Progenitor cell of endocrine pancreas (in vitro differentiated cells): ENCODE measurements at places on chromosomes 12 and 14.

- DNase-seq = no peak
Observed at GRCh38 chr12:4997939-4998338, 45.7 kb upstream of the KCNA5 start.

- DNase-seq = no peak
Observed at GRCh38 chr12:39803151-39803550, 183.5 kb upstream of the ABCD2 start.

DNA sequence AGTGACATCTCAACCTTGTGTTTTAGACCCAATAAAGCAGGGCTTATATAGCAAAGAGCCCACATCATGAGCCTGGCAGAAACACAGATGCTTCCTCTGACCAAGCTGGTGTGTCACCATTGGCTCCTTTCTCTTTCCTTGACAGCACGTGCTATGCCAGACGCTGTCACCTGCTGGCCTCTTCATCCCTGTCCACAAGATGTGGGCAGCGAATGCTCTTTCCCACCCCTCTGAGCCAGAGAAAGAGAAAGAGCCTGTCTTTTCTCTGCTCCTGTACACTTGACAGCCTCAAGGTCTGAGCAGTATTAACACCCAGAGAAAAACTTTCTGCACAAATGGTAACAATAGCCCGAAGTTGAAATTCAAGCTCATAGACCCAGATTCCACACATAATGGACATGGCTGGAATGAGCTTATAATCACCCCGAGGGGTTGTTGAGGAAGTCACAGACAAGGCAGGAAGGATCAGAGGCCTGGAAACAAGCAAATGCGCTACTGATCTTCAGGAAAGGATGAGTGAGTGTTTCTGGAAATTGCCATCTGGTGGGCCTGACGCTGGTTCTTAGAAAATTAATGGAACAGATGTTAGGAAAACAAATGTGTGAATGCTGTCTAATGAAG lies 8.9 kb downstream of the TGFB3 start:
- no peak for DNase-seq

- no peak for DNase-seq
Observed at GRCh38 chr14:23864861-23865260, 88.7 kb upstream of the DHRS4 start.

DNA sequence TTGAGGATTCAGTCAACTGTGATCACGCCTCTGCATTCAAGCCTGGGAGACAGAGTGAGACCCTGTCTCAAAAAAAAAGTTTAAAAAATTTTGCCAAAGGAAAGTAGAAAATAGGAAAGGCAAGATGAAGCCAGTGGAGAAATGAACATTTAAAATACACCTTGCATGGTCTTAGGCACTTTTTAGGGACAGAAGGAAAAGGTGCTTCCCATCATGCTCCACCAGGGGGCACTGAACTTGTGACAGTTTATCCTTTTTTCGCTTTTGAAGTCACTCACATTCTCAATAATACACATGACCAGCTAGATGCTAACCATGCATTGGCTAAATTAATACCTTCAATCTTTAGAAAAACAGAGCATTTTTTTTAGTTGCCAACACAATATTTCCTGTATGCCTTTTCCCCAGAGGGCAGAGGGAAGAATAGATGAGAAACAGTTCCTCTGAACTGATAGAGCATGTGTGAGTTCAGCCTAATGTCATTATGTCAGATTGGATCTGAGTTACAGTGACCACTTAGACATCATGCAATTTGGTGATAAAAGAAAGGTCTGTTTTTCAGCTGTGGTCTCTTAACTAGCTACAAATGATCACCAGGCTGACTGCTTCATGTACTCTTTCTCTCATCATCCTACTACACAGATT lies 221.8 kb upstream of the SSTR1 start:
- DNase-seq = peak; percentile 12

GRCh38 chr12:71945883-71946282 lies 7.2 kb downstream of the TPH2 start:
- no peak for DNase-seq

GRCh38 chr12:22981711-22982110 lies 356.7 kb downstream of the ETNK1 start:
- no peak for DNase-seq

DNA sequence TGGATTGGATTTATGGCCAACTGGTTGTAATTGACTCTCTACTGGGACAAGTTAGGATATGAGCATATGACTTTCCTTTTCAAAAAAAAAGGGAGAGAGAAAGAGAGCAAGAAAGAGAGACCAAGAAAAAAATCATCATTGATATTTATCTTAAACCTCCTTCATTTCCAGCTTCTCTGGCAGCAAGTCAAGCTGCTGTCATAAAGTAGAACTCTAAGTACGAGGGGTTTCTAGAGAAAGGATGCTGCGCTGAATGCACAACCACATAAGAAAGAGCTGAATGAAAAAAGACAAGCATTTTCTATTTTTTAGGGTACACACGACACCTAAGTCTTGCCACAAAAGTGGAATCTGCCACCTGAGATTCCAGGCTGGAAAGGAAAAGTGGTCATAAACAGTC lies 182.6 kb downstream of the SLC25A21 start:
- DNase-seq = no peak

DNA sequence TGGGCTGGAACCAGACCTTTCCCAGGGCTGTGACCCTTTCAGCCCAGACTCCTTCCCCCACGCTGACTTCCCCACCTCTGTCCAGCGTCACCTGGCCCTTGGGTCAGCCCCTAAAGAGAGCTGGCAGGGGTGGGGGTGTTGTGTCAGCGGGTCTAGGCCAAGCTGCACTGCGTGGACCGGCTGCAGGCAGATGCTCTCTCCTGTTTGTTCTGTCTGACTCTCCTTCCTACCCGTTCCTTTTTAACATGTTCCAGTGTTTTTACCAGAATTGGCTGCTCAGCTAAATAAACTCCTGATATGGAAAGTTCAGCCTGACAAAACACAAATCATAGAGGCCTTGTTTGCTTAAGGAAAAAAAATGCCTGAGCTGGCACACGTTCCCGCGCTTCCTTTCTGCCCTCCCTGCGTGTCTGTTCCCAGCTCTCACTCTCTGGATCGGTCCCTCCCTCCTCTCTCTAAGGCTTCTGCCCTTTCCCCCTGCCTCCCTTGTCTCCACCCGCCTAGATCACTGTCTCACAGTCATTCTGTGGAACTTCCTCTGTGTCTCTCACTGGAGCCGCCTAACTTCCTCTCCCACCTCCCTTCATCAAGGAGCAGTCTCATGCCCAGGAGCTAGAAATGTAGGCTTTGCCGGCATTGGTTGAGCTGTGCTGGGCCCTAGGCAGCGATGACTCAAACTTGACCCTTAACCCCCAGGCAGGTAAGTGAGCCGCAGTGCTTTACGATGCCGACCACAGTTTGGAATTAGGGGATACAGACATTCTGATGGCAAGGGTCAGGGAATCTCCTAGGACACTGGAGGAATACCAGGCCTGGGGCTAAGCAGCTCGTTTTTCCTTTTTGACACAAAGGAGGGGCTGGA lies 15.5 kb upstream of the MLXIP start:
- DNase-seq = no peak

DNA sequence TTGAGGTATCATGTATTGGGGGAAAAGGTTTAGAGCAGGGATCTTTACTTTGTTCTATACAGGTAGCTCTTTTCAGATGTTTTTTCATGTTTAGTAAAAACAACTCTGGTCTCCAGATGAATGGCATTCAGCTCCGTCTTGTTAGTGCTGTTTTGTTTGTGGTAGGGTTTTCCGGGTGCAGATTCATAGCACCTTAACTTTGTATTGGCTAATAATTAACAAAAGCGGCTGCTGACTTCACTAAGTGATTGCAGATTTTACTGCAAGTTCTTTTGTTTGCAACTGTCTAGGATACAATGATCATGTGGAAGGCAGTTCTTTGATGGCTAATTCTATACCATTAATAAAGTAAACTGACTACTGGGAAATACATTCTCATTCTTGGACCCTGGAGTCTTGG lies 32.2 kb upstream of the BHLHE41 start:
- DNase-seq = no peak

- DNase-seq = no peak
Observed at GRCh38 chr12:87280893-87281292, 748.3 kb downstream of the C12orf50 start.

GRCh38 chr14:26687301-26687837 lies 89.5 kb upstream of the NOVA1 start:
- no peak for DNase-seq

DNA sequence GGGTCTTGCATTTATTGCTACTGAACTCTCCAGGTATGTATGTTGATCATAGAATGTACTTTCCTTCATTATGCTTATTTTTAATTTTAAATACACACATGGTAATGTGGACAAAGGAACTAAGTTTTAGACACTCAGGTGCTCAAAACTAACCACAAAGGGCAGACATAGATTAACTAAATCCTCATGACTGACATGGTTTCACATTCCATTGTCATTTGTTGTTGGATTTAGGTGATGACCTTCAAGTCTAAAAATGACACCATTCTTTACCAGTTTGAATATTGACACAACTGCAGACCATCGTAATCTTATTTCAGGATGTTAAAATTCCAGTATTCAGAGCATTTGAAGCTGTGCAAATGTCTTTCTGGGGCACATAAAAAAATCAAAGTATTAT lies 128.4 kb downstream of the BBS10 start:
- no peak for DNase-seq

- no peak for DNase-seq
Observed at GRCh38 chr14:100138082-100138787, 21.2 kb downstream of the DEGS2 start.

GRCh38 chr12:13701502-13701901 lies 279.9 kb downstream of the GRIN2B start:
- DNase-seq = no peak

GRCh38 chr12:99036566-99036965 lies 391.5 kb downstream of the APAF1 start:
- no peak for DNase-seq

- no peak for DNase-seq
Observed at GRCh38 chr12:52209321-52209720, 17.5 kb upstream of the KRT80 start.

GRCh38 chr14:43591776-43592175 lies 915.3 kb downstream of the FSCB start:
- DNase-seq = no peak

DNA sequence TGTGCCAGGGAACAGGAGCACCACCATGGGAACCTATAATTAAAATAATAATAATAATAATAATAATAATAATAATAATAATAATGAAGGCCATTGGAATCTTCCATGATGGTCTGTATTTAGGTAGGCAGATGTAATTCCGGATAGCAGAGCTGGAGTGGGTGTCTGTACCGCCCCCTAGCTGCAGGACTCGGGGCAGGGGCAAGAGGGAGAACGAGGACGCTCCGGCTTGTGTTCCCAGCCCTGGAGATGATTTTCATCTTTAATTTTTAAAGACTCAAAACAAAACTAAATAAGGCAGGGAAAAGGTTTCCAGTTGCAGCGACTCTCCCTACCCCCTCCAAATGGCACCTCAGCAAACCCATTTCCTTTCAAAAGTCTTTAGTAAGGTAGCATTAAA lies 501.1 kb downstream of the VRK1 start:
- no peak for DNase-seq

- no peak for DNase-seq
Observed at GRCh38 chr12:113402586-113403260, 964 bp downstream of the SDS start.

DNA sequence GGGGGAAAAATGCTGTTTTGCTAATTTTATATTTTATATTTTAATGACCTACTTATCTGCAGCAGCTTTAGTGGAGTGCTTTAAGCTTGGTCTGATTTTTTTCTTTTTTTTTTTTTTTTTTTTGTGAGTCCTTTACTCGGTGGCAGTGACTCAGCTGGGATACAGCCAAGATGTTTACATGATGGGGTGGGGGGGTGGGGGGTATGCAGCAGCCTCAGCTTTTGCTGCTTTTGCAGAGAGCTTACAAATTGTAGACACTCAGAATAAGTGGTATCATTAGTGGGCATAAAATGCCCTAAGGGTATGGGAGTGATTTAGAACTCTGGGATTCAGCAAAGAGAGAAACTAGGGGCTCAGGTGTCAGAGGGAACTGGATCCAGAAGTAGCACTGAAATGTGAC lies 38.2 kb upstream of the ARHGAP5 start:
- no peak for DNase-seq

DNA sequence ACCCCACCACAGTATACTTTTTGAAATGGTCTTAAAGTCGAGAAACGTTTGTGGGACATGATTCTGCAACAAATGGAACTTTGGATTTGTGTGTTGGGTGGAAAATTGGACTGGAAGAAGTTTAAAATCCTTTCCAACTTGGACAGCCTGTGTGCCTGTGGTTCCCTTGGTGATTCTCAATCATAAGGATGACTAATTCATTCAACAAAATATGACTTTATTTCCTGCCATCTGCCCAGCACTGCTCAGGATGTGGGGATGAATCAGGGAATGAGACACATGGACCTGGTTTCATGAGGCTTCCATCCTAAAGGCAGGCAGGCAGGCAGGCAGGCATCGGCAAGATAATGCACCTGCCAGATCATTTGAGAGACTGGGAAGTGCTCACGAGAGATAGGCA lies 57.3 kb upstream of the TMEM132D start:
- DNase-seq = no peak

- DNase-seq = no peak
Observed at GRCh38 chr12:25252946-25253345, 2.2 kb upstream of the KRAS start.

- DNase-seq = no peak
Observed at GRCh38 chr12:92389466-92389865, 243.8 kb upstream of the BTG1 start.

- no peak for DNase-seq
Observed at GRCh38 chr14:81187832-81188522, 32.8 kb downstream of the GTF2A1 start.

DNA sequence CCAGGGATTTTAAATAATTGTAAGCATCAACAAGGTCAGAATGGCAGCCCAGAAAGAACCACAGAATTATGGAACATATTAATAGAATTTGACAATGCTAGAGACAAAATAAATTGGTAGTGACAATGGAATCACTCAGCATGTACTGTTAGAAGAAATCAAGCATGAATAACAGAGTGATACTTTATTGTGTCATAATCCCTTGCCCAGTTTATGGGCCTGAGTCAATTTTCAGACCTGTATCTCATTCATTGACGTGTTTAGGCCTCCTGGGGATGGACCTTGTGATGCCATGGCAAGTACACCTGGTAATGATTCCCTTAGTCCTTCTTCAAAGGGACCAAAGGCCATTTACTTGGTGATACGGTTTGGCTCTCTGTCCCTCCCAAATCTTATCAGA lies 12.8 kb upstream of the CCDC91 start:
- no peak for DNase-seq

DNA sequence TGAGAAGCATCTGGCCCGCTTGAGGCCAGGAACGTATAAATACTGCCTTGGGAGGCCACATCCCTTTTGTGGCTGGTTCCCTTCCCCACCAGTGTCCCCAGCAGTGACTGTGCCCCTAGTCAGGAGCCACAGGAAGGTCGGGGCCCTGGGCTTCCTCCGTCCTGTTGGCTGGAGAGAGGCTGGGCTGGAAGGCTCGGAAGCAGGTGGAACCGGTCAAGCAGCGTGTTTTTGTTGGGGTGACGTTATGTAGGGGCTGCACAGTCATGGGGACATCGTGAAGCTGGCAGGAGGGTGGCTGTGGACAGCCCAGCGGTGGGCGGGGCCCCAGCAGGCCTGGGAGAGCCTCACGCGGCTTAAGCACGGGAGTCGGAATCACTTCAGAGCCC lies 10.1 kb downstream of the XRCC3 start:
- DNase-seq = no peak

- no peak for DNase-seq
Observed at GRCh38 chr12:103884316-103884715, 43.3 kb upstream of the NT5DC3 start.

GRCh38 chr12:69024413-69024812 lies 91.4 kb upstream of the CPM start:
- DNase-seq = no peak

GRCh38 chr14:68246786-68247105 lies 427.2 kb downstream of the RAD51B start:
- DNase-seq = no peak
